Forelimb muscle (tissue), 1 donor: ENCODE measurements at places on chromosomes 3 and 15. TPM values are rescaled to one million over a fixed set of nuclear protein-coding genes. Genes with fewer than 3 reads are reported as not detected.

ZNF660 gene
- 4.1 TPM for polyA plus RNA-seq

TOPBP1 gene
- polyA plus RNA-seq, result 25.1 TPM

CLDN16 gene
- polyA plus RNA-seq, result 0.13 TPM

THSD4 gene
- polyA plus RNA-seq, result 21.8 TPM

CFAP161 gene
- 0.37 TPM for polyA plus RNA-seq

SOX2 gene
- polyA plus RNA-seq, result 0.10 TPM

C3orf20 gene
- 0.11 TPM for polyA plus RNA-seq

GOLGA6B gene
- polyA plus RNA-seq, result 0.75 TPM

CTXND1 gene
- polyA plus RNA-seq, result 0.90 TPM

WDR6 gene
- 113 TPM for polyA plus RNA-seq

ACP3 gene
- 0.65 TPM for polyA plus RNA-seq

DAZL gene
- not detected for polyA plus RNA-seq

TIMP4 gene
- 2.2 TPM for polyA plus RNA-seq

INO80 gene
- 18.3 TPM for polyA plus RNA-seq

FBXL22 gene
- 33.6 TPM for polyA plus RNA-seq

SEMA5B gene
- 22.3 TPM for polyA plus RNA-seq

ACTRT3 gene
- polyA plus RNA-seq, result 2.6 TPM

VPS8 gene
- polyA plus RNA-seq, result 101 TPM

TMEM108 gene
- 18.6 TPM for polyA plus RNA-seq

AHSG gene
- polyA plus RNA-seq, result not detected

LRRC31 gene
- polyA plus RNA-seq, result not detected

GPR149 gene
- 0.10 TPM for polyA plus RNA-seq

GOLGA8S gene
- polyA plus RNA-seq, result 0.92 TPM

CDC25A gene
- polyA plus RNA-seq, result 3.1 TPM

LRRC2 gene
- 5.2 TPM for polyA plus RNA-seq

LDHAL6B gene
- 0.14 TPM for polyA plus RNA-seq

BCHE gene
- polyA plus RNA-seq, result 66.7 TPM

WDR49 gene
- polyA plus RNA-seq, result 0.20 TPM

HGD gene
- polyA plus RNA-seq, result 0.47 TPM

ECE2 gene
- not detected for polyA plus RNA-seq

SNTN gene
- not detected for polyA plus RNA-seq

ANXA2 gene
- 362 TPM for polyA plus RNA-seq

GOLGA8F gene
- polyA plus RNA-seq, result not detected

NKIRAS1 gene
- polyA plus RNA-seq, result 13.6 TPM

SGO1 gene
- polyA plus RNA-seq, result 4.5 TPM

CACNA1D gene
- 1.4 TPM for polyA plus RNA-seq
